ENCODE measurements at places on chromosomes 12 and 14.
A peak's percentile ranks its signal among the peaks of the same experiment; 100 is the strongest.

DNA sequence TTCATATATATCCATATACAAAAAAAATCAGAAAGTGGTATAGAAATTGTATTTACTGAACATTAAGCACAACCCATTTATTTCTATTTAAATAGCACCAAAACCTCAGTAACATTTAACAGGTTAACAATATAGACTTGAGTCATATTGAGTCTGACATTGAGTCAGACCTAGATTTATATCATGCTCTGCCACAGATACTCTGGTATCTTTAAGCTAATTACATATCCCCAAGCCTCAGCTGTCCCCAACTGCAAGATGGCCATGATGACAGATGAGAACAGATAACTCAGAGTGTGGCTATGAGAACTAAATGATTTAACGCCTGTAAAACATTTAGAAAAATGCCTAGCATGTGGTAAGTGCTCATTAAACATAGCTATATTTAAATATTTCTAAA, 40.3 kb downstream of the IFNG start:
- DNase-seq: no peak

DNA sequence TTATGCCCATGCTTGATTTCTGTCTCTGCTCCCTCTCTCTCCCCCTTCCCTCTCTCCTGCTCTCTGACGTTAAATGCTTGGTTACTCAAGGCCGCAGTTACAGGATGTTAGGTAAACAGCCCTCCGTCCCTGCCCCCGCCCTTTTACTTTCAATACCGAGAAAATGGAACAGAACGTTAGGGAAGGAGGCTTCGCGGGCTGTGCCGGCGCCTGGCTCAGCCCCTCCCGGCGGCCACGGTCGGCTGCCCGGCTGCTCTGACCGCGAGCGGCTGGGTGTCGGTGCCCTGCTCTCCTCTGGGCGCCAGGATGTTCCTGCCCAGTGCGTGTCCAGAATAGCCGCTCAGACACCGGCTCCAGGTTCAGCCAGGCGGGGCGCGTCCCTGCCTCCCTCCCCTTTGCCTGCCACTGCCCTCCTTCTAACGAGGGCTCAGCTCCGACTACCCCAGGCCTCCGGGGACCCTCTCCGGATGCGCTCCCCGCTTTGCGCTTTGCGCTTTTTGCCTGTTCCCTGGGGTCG, 166.1 kb downstream of the ADCK1 start:
- DNase-seq: no peak

DNA sequence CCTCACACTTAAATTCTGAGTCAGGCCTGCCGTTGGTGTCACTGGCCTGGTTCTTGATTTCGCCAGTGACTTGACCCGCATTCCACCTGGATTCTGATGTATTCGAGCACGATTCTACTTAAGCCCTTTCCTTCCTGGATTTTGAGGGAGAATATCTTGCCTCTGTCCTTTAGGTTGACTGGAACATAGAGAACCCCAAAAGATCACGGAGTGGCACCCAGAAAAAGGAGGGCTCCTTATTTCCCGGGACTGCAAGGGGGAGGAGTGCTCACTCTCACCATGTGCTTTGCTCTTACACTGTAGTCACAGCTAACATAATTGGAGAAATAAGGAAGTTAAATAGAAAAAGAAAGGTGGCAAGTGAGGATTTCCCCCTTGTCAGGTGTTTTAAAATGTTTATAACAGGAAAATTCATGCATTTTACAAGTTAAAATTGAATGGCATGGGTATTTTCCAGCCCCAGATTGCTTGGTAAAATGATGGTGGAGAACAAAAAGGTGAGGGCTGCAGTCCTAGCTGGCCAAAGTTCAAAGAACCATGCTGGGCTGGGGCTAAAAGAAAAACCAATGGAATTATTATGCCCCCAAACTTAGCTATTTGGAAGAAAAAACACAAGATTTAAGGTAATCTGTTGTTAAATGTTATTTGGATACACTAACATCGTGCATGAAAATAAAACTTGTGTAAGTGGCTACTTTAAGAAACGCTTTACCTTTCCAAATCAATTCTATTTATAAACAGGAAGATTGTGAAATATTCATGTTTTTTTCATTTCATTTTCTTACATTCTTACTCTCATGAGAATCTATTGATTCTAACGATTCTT, 8.9 kb downstream of the FOXA1 start:
- DNase-seq: no peak

DNA sequence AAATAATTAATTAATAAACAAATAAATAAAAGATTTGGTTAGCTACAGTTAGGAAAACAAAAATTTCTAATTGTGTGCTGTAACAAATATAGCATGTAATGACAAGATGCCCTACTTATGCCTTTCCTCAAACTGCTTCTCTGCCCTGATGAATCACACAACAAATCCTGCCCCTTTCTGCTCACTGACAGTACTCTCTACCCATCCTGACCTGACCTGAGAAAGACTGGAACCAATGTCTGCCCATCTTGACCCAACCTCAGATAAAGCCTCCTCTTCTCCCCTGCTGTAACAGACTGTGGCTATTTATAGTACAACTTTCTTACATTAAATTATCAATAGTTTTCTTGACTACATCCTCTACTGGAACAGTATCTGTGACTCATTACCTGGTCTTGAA, 43.7 kb downstream of the PPP1R13B start:
- DNase-seq: no peak

DNA sequence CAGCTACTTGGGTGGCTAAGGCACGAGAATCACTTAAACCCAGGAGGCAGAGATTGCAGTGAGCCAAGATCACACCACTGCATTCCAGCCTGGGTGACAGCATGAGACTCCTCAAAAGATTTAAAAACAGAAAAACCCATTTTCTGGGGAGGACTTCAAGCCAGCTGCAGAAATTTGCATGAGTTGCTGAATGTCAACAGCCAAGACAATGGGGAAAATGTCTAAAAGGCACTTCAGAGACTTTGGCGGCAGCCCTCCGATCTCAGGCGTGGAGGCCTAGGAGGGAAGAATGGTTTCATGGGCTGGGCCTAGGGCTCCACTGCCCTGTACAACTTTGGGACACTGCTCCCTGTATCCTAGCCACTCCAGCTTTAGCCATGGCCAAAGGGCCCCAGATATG, 177.8 kb upstream of the C14orf180 start:
- no peak for DNase-seq

- no peak for DNase-seq
Observed at GRCh38 chr12:48084066-48084465, 21.8 kb downstream of the SENP1 start.

- no peak for DNase-seq
Observed at GRCh38 chr14:78083837-78084236, 86.3 kb upstream of the NRXN3 start.

DNA sequence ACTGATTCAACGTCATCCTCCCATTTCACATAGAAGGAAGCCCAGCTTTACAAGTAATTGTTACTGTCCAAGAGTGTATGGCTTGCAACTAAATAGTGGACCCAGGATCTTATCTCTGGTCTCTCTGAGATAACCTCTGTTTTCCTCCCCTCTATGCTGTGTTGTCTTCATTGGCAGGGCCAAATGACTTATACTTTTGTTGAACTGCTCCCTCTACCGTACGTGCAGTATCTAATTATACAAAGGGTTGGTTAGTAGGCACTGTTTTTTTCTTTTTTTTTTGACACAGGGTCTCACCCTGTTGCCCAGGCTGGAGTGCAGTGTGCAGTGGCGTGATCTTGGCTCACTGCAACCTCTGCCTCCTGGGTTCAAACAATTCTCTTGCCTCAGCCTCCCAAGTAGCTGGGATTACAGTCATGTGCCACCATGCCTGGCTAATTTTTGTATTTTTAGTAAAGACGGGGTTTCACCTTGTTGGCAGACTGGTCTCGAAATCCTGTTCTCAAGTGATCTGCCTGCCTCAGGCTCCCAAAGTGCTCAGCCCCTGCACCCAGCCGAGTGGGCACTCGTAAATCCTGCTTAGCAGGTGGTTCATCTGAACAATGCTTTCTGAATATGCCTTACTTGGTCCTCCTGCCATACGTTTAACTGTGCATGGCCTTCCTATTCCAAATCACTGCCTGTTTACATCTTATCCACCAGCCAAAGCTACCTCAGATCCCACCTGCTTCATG, 162.1 kb downstream of the ADCK1 start:
- DNase-seq: no peak

DNA sequence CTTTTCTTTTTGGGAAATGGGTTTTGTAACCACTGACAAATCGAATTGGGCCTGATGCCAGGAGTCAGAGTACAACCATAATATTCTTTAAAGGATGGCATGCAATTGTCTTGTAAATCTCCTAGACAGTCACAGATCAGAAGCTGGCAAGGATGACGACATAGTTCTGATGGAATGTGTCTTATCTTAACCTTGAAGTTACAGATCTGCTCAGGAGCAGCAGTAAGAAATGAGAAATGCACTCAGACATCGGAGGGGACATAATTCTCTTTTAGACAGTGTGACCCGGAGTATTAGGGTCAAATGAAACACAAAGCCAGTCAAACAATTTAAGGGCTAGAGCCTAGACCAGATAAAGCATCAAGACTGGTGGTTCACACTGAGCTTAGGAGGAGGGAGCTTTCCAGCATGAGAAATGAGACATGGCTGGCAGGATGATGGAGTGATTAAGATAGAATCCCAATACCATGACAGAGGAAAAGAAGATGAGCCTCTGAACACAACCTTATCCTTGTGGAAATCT, 17.5 kb downstream of the CBX5 start:
- no peak for DNase-seq

- DNase-seq: no peak
Observed at GRCh38 chr12:81974762-81975161, 215.6 kb upstream of the PPFIA2 start.

DNA sequence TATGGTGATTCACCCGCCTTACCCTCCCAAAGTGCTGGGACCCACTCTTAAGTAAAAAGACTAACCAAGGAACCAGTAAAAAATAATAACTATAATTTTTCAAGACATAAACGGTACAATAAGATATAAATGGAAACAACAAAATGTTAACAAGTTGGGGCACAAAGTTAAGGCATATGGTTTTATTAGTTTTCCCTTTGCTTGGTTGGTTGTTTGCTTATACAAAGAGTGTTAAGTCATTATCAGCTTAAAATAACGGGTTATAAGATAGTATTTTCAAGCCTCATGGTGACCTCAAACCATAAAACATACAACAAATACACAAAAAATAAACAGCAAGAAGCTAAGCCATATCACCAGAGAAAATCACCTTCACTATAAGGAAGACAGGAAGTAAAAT, 406.1 kb downstream of the SEC23A start:
- DNase-seq: no peak

- peak; percentile 10 for DNase-seq
Observed at GRCh38 chr12:51183816-51184215, 10.9 kb upstream of the TFCP2 start.

DNA sequence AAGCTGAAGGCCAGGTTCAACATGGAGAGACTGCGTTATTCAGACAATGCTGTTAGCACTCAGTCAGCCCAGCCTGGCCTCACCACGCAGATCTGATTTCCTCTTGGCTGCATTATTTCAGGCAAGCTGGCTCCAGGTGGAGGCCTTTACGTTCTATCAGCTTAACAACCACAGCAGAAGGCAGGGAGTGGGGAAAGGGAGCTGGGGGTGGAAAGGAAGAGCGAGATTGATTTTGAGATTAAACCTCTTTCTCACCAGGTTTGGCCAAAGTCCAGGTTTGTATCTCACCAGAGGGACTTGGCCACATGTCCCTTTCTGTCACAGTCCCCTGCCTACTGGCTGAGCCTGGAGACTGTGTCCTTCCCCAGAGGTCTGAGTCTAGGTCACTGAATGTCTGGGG, 543.7 kb upstream of the TMEM132C start:
- no peak for DNase-seq

DNA sequence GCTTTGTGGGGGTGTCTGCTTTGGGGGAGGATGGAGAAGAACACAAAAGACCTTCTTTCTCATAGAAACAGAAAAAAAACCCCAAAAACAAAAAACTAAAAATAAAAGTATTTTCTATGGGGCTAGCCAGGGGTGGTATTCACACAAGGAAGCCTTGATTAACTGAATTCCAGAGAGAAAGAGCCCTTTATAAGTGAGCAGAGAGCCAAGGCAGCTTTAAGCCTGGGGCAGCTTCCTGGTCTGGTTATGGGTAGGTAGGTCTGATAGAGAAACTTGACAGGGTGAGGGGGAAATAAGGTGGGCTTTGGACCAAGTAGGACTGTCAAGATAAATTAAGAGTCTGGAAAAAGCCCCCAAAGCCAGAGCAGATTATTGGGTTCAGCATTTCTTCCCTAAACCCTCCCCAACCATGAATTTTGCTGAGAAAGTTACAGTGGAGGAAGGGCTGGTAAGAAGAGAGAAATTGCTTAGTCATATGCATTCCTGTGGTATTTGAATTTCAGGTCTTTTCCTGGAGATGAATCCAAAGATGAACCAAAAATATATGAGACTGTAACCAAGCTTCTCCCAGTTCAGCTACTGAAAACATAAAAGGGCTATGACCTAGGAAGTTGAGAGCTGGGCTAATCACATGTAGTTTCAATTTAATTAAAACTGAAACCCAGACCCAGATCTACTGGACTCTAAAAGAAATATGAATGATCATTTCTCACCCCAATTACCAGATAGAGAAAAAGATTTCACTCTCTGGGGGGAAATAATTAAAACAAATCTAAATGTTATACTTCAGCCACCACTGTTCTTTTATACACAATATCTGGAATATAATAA, 144.8 kb downstream of the TBC1D30 start:
- DNase-seq: no peak

DNA sequence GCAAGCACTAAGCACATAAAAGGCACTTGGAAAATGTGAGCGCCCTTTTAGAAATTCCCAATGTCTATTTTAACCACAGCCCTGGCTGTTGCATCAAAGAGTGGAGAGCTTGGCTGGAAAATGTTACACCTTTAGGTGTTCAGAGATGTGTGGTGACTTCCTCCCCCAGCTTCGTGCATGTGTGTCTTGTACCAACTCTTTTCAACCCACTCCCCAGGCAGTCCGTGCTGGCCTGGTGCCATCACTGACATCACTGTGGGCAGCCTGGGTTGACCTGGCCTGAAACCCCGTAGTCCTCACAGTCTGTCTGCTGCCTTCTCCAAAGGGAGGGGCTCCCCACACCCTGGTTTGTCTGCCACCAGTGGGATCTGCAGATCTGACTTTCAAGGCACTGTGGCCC, 101.8 kb downstream of the SCARB1 start:
- no peak for DNase-seq

DNA sequence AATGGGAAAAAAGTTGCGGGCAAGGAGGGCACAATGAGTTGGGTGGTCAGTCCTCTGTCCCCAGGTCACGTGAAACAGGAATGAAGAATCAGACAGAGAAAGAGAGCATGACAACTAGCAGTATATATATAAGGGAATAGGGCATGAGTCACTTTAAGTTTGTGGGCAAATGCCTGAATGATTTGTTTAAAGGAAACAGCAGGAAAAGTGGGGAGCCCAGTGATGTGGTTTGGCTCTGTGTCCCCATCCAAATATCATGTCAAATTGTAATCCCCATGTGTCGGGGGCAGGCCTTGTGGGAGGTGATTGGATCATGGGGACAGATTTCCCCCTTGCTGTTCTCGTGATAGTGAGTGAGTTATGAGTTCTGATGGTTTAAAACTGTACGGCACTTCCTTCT, 195.3 kb upstream of the IGF1 start:
- no peak for DNase-seq

- DNase-seq: no peak
Observed at GRCh38 chr12:46722394-46723185, 103.2 kb downstream of the SLC38A4 start.

Data from substantia nigra (tissue), 51 donors.